ENCODE measurements at places on chromosomes 4 and X.

DNA sequence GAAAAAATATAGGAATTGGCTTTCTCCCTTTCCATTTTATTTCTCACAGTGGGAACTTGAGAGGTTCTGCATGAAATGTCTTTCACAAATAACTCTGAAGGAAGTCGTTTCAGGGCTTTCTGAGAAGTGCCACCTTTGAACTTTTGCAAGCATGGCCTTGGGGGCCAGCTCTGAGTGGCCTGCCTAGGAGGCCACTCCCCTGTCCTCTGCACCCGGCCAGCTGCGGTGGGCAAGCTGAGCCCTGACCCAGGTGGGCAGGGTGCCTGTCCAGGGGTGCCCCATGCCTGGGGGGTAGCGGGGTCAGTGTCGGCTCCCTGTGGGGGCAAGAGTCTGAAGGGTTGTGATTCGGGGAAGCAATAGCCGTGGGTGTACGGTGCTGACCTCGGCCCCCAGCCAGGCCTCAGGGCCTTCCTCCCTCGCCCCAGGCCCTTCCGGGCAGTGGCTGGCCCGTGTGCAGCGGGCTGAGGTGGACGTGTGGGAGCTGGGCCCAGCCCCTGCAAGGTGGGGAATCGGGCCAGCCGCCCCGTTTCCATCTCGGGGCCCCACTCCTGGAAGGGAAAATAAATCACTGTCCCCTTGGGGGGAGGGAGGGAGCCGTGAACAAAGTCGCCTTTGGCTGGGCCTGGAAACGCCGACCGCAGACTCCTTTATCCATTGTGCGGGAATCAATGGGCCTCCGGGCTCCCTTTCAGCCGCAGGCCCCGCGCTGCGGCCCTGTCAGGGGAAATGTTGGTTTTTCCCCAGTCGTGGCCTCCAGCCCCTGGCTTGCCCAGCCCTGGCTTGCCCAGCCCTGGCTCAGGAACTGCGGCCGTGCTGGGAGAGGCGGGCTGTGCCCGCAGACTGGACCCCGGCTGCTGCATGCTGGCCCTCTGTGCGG, 3.1 kb downstream of the FGFRL1 start:
- DNase-seq = no peak

GRCh38 chr4:147994491-147995385, 262.9 kb downstream of the ARHGAP10 start:
- no peak for DNase-seq

GRCh38 chrX:32571579-32571978, 639.8 kb downstream of the DMD start:
- DNase-seq = no peak

- no peak for DNase-seq
Observed at GRCh38 chr4:38499101-38499500, 164.9 kb upstream of the KLF3 start.

DNA sequence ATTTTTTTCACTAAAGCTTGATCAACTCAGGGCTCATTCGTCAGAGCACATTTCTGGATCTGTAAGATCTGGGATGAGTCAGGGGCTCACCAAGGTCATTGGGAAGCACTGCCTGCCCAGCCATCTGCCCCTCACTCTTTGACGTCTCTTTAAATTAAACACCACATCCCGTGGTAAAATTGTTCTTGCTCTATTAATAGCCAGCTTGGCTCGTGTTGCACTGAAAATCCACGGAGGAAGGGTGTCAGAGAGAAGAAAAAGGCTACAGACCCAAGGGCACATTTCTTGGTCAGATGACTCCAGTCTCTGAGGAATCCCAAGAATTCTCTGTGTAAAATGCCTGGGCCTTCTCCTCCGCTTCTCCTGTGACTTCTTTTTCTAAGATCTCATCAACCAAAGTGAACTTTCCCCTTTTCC, 45.7 kb upstream of the GATB start:
- DNase-seq = peak; percentile 74

GRCh38 chrX:153443476-153444332, 2.2 kb downstream of the TREX2 start:
- no peak for DNase-seq

GRCh38 chr4:139018501-139018900, 2.9 kb downstream of the NOCT start:
- no peak for DNase-seq

- DNase-seq = no peak
Observed at GRCh38 chr4:73067971-73068394, 1.5 kb downstream of the COX18 start.

DNA sequence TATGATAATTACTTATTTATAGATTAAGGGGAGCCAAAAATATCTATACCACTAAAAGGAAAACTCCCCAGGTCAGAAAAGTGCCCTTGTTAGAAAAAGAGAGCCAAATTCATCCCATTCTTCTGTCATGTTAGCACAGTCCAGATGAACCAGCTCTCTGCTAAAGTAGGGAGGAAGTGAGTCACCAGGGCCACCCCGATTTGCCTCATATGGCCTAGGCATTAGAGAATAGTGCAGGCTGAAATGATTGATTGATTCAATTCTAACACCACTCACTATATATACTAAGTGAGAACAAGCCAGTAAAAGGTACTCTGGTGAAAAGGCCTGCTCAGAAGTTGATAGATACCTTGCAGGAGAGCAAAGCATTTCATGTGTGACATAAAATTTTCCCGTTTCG, 94.5 kb downstream of the SRPX start:
- DNase-seq = no peak

DNA sequence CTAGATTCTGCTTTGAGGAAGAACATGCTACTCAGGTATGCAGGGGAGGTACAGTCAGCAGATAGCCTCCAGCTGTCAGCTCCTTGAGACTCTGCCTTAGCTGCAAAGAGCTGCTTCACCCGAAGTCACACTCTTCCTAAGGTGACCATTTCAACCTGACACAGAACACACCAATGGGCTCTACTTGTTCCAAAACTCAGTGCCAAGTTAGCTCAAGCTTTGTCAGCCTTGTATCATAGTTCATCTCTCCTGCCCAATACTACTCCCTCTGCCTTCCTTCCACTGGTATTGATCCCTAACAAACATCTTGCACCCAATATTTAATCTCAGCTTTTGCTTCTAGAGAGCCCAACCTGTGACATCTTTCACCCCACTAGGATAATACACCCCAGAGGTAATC, 7.8 kb upstream of the SMARCA1 start:
- no peak for DNase-seq

- DNase-seq = no peak
Observed at GRCh38 chr4:158192439-158193158, 17.7 kb upstream of the TMEM144 start.

GRCh38 chrX:118694638-118695037, 32.8 kb upstream of the IL13RA1 start:
- DNase-seq = no peak

DNA sequence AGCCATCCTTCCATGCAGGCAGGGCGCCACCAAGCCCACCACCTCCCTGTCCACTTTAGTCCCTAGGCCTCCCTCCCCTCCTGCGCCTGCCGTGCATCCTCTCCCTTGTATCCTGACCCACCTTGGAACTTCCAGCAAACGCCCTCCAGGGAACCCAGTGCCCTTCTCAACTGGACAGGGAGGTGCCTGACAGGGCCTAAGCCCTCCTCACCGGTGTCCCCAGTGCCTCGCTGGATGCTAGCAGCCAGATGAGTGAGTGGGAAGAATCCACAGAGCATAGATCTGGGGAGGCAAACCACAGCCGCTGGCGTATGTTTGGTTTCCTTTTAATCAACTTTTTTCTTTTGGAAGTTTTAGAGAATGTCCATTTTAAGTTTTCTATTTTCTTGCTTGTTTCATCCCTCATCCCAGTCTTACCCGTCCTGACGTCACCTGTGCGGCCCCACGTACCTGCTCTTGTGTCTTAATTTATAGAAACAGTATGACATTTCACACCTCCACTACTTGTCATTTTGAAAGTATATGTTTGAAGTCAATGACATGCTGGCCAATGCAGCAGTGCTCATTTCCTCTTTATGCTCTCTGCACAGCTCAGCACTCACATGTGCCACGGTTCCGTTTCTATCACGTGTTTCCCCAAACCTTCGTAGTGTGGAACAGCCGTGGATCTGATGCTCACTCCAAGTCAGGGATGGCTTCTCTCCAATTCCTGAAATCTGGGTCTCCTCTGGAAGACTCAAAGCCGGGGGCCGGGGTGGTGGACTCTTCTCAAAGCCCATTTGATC, 3.4 kb upstream of the HMX1 start:
- no peak for DNase-seq

- no peak for DNase-seq
Observed at GRCh38 chrX:129523079-129523911, at the start of gene SMARCA1. Gene SMARCA1, minus strand, starts transcription at chrX:129523490. Its CDS starts 120 bp downstream, at chrX:129523370.

DNA sequence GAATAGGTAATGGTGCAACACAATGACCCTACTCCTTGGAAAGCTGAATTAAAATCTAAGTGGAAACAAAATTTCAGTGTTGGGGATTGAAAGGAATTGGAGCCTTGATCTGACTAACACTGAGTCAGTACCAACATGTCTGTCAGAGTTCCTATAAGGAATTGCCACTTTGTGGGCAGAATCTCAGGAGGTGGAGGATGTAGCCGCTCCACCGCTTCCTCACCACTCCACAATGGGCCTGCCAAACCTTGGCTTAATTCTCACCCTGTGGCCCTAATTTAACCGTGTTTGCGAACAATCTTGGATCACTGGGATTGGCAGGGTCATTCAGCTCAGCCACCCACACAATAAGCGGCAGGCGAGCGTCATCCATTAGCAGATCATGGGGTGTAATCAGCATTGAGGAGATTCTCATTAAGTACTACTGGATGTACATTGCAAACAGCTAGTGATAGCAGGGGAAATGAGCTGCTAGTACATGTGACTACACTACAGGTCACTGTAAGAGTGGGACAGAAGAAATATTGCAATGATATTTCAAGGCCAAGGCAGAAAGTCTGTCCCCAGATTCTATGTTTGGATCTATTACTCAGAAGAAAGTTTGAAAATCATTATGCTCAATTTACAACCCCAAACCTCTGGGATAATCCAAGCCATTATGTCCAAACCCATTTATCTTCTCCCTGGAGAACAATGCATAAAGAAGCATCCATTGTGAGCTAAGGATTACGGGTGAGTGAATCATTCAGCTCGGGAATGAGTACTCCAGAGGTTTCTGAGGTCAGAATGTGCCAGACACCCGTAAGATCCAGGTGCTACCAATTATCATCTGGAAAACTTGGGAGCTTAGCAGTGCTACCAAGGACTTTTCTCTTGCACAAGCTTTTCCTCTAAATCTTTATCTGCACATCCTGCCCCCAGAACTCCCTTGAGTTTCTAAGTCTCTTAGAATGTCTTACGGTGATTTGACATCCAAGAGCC, 5.8 kb downstream of the SRPX start:
- no peak for DNase-seq

GRCh38 chr4:119729835-119730670, 101.4 kb upstream of the PDE5A start:
- DNase-seq = peak; percentile 77

DNA sequence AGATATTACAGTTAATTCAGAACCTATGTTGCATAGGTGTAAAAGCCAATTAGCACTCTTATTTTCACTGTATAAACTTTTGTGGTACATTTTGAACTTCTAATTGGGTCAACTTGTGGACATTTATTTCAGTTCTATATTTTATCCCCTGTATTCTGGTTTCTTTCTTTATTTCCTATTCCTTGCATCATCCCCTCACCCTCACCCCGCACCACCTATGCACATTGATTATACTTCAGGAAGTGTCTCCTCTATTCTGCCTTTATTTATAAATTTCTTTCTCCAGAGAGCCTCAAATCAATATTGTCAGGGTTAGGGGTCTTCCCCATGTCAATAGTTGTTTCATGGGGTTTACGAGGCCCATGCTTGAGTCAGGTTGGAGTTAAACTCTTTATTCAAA, 83.1 kb downstream of the TEX13C start:
- no peak for DNase-seq

DNA sequence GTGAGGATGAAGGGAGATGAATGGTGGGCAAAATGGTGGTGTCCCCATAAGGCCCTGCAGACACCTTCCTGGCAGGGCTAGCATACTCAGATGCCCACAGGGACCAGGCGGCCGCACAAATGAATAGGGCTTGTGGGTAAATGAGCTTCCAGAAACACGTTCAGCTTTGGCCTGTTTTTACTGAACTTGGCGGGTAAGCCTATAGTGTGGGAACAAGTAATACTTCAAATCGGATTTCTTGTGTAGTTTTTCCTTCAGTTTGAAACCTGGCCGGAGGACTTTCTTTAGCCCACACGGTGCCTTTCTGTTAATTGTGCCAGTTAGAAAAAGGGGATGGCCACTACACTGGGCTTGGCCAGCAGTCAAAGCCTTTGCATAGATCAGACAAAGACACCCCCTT, 22.8 kb downstream of the SMS start:
- DNase-seq = no peak

DNA sequence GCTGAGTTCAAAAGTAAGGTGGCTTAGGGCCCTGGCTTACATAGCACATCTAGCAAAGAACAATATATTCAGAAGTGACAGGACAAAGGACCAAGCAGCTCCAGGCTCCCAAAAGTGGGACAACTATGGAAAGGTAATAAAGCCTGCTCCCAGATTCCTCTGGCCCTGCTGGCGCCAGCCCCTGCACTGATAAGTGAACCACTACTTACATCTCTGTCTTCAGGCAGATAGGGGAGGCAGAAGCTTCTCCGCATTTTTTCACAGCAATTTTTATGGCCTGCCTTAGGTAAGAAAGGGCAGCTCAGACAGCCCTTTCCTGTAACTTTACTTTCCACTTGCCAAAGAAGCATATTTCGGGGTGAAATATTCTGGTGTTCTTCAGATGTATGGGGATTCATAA, 83.9 kb downstream of the MTNR1A start:
- no peak for DNase-seq

DNA sequence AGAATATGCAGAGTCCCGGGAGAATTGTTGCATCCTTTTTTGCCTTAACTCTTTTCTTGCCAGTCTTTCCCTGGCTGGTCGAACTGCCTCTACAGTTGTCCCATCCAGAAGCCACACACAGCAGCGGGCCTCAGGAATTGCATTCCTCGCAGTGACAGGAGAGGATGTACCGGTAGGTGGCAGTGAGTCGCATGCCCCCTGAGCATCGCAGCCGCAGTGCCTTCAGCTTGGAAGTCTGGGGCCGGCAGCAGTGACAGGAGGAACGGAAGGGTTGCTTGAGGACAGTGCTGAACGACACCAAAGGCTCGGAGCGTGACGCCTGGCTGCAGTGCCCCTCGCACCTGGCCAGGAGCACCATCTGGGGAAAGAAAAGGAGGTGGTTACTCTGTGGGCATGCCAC, 23.5 kb downstream of the NDP start:
- DNase-seq = no peak

DNA sequence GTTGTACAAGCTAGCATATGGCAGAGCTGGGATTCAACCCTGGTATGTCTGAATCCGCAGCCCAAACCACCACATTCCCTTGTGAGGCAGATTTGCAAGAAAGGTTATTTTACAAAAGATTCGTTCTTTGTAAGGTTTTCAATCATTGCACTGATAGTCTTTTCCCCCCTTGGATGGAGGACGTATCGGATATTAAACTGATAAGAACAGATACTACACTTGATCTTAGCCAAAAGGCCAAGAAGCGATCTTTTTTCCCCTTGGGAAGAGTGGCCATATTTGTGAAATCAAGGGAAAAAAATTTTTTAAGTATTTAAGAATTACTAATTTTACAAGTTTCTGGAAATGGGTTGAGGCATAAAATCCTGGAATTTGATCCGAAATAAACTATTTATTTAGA, 34.4 kb upstream of the MSMO1 start:
- no peak for DNase-seq

DNA sequence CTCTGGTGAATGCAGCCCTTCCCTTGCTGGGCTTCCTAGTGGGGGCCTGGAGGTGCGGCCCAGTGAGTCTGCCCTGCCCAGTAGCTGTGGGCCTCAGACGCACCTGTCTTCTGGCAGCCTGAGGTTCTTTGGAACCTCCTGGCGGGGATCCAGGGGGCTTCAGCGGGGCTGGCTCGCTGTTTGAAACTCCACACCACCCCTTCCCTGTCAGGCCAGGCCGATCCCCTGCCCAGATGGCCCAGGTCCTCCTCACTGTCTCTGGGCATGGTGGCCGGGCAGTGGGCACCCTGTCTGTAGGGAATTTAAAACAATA, 10.7 kb upstream of the NKX1-1 start:
- no peak for DNase-seq
